Pancreas (tissue), 10 donors: ENCODE measurements at places on chromosomes 6 and 20.

- DNase-seq = no peak
Observed at GRCh38 chr6:139990026-139990686, 615.7 kb upstream of the CITED2 start.

DNA sequence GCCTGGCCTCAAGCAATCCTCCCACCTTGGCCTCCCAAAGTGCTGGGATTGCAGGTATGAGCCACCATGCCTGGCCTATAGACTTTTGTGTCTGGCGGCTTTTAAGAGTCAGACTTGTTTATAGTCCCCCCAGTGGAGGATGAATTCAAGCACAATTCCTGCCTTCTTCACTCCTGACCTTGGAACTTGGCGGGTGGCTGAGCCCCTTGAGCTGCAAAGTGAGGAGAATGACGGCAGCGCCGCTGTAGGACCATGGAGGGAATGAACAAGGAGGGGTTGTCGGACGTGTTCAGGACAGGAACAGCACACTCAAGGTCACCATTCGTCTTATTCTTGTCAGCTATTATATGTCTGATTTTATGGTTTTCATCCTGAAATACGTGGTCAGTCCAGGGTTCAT, 265.4 kb downstream of the CDH4 start:
- no peak for DNase-seq

DNA sequence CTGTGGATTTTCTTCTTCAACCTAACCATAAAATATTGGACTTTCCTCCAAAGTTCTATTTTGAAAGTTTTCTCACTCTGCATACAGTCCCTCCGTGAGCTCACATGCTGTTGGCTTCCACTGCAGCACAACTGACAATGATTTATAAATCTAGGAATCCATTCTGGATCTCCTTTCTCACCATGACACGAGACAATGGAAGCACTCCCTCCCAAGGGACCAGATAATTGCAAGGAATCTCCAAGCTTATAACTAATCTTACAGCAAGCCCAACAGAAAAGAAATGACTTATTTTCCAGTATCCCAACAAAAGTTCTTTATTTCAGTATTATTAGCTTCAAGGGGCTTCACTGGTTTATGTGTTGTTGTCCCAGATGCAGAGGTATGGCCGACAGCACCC, 729.0 kb downstream of the RFPL4B start:
- DNase-seq = no peak

- no peak for DNase-seq
Observed at GRCh38 chr6:111486921-111487320, 3.9 kb upstream of the REV3L start.

DNA sequence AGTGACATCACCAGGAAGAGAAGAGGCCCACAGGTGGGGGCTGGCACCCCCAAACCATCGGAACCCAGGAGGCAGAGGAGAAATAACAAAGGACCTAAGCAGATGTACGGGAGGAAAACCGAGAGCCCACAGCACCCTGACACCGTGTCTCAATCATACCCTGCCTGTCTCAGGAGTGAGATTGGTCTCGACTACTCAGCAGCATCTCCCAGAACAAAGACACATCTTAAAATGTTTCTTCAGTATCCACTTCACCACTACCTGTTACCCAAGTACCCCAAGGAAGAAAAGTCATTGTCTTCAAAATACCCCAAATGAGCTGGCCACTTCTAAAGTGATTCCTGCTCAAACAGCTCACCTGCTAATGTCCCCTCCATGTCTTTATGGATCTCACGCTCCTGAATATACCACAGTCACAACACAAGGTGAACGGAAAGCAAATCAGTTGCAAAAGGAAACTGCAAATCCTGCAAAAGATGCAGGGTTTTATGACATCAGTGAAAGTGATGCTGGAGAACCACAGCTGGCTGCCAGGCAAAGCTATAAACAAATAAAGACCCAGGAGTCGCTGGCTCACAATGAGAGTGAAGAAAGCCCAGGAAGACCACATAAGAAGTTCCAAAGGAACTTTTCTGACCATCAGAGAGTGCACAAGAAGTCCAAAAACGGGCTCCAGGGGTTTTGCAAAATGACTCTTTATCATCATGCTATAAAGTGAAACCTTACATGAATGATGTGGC, 44.1 kb downstream of the PREX1 start:
- DNase-seq = peak; percentile 0

GRCh38 chr20:4519534-4519933, 202.2 kb upstream of the PRND start:
- no peak for DNase-seq
